ENCODE measurements at places on chromosomes 3 and 15.

GRCh38 chr3:129598000-129598381, 8.5 kb downstream of the PLXND1 start:
- no peak for DNase-seq

GRCh38 chr3:193620650-193621049, 27.6 kb downstream of the OPA1 start:
- no peak for DNase-seq

DNA sequence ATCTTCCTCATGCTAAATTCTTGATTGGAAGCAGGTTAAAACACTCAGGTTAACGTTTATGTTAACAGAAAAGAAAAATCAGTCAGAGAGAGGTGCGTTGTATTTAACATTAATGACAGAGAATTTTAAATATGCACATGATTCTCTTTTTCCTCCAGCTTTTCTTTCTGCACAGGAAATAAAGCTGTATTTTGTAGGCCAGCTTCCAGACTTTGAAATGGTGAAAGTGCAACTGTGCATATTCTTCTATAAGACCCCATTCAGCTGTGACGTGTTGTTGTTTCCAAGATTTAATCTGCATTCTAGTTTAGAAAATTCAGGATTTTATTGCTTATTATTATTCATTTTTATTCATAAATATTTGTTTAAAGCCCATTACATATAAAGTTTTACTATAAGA, 11.8 kb downstream of the MBNL1 start:
- DNase-seq = no peak

DNA sequence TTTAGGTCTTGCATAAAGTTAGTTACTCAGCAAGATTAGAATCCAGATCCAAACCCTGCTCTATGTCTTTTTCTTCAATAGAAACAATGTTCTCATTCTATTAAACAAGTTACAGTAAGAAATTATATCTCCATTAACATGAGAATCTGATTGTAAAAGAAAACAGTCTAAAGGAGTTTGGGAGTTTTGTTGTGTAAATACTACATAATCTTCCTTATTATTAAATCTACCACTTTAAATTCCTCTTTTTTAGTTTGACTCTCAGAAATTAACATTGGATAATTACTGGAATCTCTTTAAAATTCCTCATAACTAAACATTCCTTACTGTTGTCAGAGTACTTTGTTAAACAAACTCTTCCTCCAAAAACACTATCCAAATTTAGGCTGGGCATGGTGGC, 1.7 kb upstream of the GOLIM4 start:
- DNase-seq = no peak

DNA sequence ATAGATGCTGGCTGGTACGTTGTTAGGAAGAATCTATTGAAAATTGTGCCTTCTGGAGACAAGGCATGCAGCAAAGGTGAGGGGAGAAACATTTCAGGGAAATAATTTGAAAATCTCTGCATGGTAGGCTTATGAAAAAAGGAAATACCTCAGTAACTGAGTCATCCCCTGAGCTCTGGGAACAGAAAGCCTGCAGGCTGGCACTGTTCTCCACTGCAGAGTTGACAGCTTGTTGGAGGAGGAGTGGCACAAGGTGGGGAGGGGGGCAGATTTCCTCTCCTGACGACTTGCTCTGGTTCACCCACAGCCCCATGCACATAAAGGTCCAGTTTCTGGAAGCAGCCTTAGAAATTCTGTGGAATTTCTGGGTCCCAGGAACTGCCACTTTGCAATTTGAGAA, 179.4 kb downstream of the ABHD5 start:
- DNase-seq = no peak

DNA sequence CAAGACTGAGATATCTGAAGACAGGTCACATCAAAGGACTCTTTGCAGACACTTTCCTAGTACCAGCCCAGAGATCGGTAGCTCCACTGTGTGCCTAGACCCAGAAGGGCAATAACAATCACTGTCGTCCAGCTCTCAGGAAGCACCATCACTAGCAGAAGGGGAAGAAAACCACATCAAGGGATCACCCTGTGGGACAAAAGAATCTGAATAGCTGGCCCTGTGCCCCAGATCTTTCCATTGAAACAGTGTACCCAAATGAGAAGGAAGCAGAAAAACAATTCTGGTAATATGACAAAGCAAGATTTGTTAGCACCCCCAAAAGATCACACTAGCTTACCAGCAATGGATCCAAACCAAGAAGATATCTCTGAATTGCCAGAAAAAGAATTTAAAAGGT, 404.4 kb upstream of the NECTIN3 start:
- DNase-seq = no peak

DNA sequence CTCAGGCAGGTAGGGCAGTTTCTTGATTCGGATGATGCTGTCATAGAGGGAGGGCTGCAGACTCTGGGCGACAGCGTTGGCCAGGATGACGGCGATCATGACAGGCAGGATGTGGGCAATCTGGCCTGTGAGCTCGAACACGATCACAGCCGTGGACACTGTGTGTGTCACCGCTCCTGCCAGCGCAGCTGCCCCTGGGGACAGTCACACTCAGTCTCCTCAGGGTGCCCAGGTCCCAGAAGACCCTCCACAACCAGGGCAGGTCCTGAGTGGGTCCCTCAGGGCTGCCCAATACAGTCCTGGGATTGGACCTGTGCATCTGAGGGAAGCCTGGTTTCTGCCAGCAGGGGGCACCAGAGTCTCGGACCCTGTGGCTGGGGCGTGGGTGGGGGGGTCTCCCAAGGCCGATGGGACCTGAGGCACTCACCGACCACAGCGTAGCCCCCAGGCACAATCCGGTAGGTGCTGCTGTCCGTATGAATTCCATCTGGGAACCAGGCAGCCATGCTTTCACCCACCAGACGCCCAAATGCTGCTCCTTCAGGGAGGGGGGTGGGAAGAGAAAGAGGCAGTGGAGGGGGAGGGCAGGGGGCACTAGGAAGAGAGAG, 7.2 kb downstream of the CLCN2 start:
- DNase-seq = no peak

Data from neuronal stem cell (in vitro differentiated cells).